ENCODE measurements at places on chromosomes 16 and 17. TPM values are rescaled to one million over a fixed set of nuclear protein-coding genes. Genes with fewer than 3 reads are reported as not detected.

The WFDC1 gene
- total RNA-seq = not detected

The TNS4 gene
- total RNA-seq = not detected

The MFAP4 gene
- not detected for total RNA-seq

The CORO6 gene
- 4.4 TPM for total RNA-seq

The CEP295NL gene
- total RNA-seq = 0.29 TPM

The CETP gene
- total RNA-seq = not detected

The IL17C gene
- not detected for total RNA-seq

The TBC1D3H gene
- total RNA-seq = not detected

The CTF1 gene
- 0.87 TPM for total RNA-seq

The HBQ1 gene
- total RNA-seq = 1.5 TPM

The OR1G1 gene
- not detected for total RNA-seq

The RBFOX1 gene
- total RNA-seq = not detected

The PAGR1 gene
- total RNA-seq = 63.2 TPM

The KCTD11 gene
- 9.8 TPM for total RNA-seq

The KRT25 gene
- total RNA-seq = not detected

The WNT3 gene
- total RNA-seq = 1.6 TPM

The GLIS2 gene
- total RNA-seq = 2.2 TPM

The MTHFSD gene
- total RNA-seq = 13.2 TPM

The GLTPD2 gene
- not detected for total RNA-seq

The NDRG4 gene
- total RNA-seq = 30.8 TPM

The DPEP3 gene
- total RNA-seq = not detected

The UNC45B gene
- not detected for total RNA-seq

The DNAI2 gene
- not detected for total RNA-seq

The ABCA8 gene
- not detected for total RNA-seq

The SLC13A2 gene
- total RNA-seq = not detected

The TEX19 gene
- total RNA-seq = not detected

The PIK3R6 gene
- total RNA-seq = not detected

The CD300H gene
- not detected for total RNA-seq

The RNF112 gene
- total RNA-seq = not detected

The YBX2 gene
- total RNA-seq = 0.14 TPM

The ASGR1 gene
- 0.72 TPM for total RNA-seq

The TMIGD1 gene
- not detected for total RNA-seq

The CES5A gene
- total RNA-seq = not detected

The LDAF1 gene
- total RNA-seq = 55.3 TPM

The RND2 gene
- total RNA-seq = 0.40 TPM

The CCL7 gene
- not detected for total RNA-seq

The NTN1 gene
- total RNA-seq = 1.2 TPM

The OR1F1 gene
- total RNA-seq = 0.52 TPM

The FMNL1 gene
- total RNA-seq = 5.1 TPM

The ARL5C gene
- total RNA-seq = not detected

The MT4 gene
- total RNA-seq = not detected

Data from epithelial cell of proximal tubule (primary cell).